A673 (cell line): ENCODE measurements at places on chromosomes 5 and 9. TPM values are rescaled to one million over a fixed set of nuclear protein-coding genes. Genes with fewer than 3 reads are reported as not detected.
A peak's percentile ranks its signal among the peaks of the same experiment; 100 is the strongest.

- DNase-seq = peak; percentile 49
- no peaks in the 10 kb centered on the region for H3K27me3 ChIP-seq
- H3K4me1 ChIP-seq = peaks cover 43% of the 10 kb centered on the region
- no peak overlapping the region for H3K4me3 ChIP-seq
- no peak overlapping the region for H3K27ac ChIP-seq
Observed at GRCh38 chr5:14190194-14191164, 47.3 kb downstream of the TRIO start.

DNA sequence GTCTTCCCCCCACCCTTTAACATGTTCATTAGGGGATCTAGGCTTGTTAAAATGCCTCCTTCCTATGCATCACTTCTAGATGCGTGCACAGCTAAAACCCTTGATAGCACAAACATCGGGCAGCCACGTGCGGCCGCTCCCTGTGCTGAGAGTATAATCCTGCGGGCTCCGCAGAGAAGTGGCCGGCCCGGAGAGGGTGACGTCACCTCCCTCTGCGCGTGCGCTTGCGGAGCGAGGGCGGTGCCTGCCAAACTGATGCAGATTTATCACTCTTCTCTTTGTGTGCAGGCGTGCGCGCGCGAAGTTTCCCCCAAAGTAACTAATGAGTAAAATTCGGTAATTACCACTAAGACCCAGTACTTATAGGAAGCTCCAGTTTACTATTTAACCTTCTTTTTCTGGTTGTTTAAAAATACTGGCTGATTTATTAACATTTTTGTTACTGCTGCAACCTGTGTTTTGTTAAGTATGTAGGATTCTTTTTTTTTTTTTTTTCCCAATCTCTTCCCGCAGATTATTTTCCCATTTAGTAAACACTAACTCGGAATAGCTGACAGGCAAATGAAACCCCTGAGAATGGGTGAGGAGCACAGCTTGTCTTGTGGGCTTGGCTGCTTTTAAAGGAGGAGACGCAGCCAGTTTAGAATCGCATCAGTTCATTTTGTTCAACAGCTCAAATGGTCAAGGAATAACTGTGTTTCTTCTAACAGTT is 121.6 kb downstream of the TRIO start:
- H3K4me3 ChIP-seq = peak overlapping the region; percentile 40
- no peaks in the 10 kb centered on the region for H3K27me3 ChIP-seq
- peak overlapping the region; percentile 78 for H3K27ac ChIP-seq
- peak; percentile 97 for DNase-seq

GRCh38 chr5:95649842-95650620 is 3.5 kb downstream of the RFESD start:
- H3K27ac ChIP-seq = no peak overlapping the region
- DNase-seq = no peak
- H3K36me3 ChIP-seq = no peaks in the 10 kb centered on the region
- no peaks in the 10 kb centered on the region for H3K4me1 ChIP-seq
- no peaks in the 10 kb centered on the region for H3K27me3 ChIP-seq

DNA sequence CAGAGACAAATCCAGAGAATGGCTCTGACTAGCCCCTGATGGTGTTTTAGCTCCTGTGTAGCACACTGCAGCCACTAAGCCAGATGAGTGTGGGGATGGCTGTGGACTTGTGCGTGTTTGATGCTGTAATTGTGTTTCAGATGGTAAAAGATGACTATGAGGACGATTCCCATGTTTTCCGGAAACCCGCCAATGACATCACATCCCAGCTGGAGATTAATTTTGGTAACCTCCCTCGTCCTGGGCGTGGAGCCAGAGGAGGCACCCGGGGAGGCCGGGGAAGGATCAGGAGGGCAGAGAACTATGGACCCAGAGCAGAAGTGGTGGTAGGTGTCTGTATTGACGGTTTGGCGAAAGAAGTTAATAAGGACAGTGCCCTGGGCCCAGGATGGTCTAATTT is 38.0 kb downstream of the HABP4 start:
- peaks cover 7% of the 10 kb centered on the region for H3K36me3 ChIP-seq
- H3K4me3 ChIP-seq = no peak overlapping the region

DNA sequence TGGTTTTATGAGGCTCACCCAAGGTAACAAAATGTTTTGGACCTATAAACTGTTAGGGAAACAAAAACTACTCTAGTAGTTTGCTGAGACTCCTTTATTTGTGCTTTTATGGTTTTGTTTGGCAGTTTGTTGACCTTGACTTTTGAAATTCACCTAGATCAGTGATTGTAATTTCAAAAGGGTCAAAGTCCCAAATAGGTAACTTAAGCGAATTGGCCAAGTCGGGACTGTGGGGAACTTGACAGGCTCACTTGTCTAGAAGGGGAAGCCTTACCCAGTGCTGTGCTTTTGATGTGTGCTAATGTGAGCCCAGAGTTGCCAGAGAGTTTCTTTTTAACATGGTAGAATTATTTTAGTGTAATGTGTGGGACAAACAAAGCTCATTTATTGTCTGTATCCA is 87.2 kb upstream of the SGCD start:
- H3K4me1 ChIP-seq = no peaks in the 10 kb centered on the region
- no peaks in the 10 kb centered on the region for H3K27me3 ChIP-seq
- no peak overlapping the region for H3K27ac ChIP-seq
- DNase-seq = no peak
- H3K36me3 ChIP-seq = no peaks in the 10 kb centered on the region

DNA sequence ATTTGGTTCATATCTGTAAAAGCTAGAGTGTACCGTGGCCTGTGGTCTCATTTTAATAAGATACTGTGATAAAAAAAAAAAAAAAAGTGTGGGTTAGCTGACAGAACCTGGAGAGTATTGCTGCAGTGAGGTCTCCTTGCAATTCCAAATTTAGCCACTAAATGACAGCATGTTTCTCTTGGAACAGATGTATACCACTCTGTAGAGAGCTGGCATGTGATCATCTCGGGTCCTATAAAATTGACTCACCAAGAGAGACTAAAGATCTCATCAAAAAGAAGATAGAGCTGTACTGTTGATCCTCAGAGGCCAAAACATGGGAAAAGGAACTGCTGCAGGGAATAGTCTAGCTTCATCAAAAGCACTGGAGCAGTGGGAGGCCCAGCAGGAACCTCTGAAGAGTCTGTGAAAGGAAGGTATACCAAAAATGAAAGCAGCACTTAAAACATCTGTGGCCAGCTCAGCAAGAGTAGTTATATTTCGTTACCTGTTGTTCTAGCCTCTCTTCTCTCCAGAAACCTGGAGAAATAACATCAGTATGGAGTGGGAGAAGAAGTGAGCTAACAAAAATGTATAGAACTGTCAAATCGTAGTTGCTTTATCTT is 826.8 kb downstream of the EFNA5 start:
- no peaks in the 10 kb centered on the region for H3K36me3 ChIP-seq
- H3K4me3 ChIP-seq = no peak overlapping the region
- peak; percentile 67 for DNase-seq
- no peak overlapping the region for H3K27ac ChIP-seq

GRCh38 chr5:68433526-68433922 is 218.0 kb downstream of the PIK3R1 start:
- H3K4me3 ChIP-seq = no peak overlapping the region
- no peak overlapping the region for H3K27ac ChIP-seq
- no peaks in the 10 kb centered on the region for H3K27me3 ChIP-seq
- DNase-seq = no peak

- H3K36me3 ChIP-seq = no peaks in the 10 kb centered on the region
- no peak overlapping the region for H3K27ac ChIP-seq
- H3K27me3 ChIP-seq = no peaks in the 10 kb centered on the region
- H3K4me3 ChIP-seq = no peak overlapping the region
Observed at GRCh38 chr5:60586307-60586901, 113.6 kb downstream of the DEPDC1B start.

DNA sequence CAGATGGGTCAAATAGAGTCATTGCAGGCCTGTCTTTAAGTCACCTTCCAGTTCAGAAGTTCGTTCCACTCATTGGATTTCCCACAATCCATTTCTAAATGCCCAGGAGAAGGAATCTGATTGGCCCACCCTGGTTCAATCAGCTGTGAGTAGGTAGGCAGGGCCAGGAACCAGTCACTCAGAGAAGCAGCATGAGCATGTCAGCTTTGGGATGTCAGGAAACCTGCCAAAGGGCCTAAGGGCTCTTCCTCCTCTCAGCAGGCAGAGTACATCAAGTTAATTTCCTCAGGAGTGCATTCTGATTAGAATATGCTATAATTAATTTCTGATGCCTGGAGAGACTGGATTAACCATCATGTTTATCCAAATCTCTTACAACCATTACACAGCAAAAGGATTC is 412.9 kb upstream of the CCNH start:
- H3K4me3 ChIP-seq = no peak overlapping the region
- H3K27ac ChIP-seq = no peak overlapping the region
- H3K27me3 ChIP-seq = no peaks in the 10 kb centered on the region
- H3K36me3 ChIP-seq = no peaks in the 10 kb centered on the region
- no peaks in the 10 kb centered on the region for H3K4me1 ChIP-seq

- peak overlapping the region; percentile 39 for H3K4me3 ChIP-seq
- H3K36me3 ChIP-seq = no peaks in the 10 kb centered on the region
- peak; percentile 35 for DNase-seq
- peaks cover 19% of the 10 kb centered on the region for H3K4me1 ChIP-seq
Observed at GRCh38 chr9:124477211-124477647, 27.0 kb downstream of the ADGRD2 start.

DNA sequence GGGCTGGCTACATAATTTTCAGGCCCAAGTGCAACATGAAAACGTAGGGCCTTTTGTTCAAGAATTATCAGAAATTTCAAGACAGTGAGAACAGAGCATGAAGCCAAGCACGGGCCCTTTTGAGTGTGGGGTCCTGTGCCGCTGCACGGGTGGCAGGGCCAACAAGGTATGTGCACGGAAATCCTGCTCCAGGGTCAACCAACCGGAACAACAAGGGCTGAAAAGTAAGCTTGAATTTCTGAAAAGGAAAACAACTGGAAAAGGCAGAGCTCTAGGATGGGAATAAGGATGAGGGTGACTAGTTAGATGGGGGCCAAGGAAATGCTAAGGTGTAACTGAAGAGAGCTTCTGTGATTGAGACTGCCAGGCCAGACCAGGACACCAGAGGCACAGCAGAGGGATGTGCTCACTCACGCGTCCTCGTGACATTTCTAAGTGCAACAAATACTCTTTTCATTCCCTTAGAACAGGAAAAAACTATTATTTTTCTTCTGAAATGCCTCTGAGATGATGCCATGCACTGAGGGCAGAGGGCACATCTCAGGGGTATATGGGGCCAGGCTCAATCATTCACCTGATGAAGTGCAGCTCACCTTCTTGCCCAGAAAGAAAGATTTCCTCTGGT is 80.6 kb upstream of the LRRTM2 start:
- H3K27ac ChIP-seq = no peak overlapping the region
- DNase-seq = no peak
- H3K4me3 ChIP-seq = no peak overlapping the region
- no peaks in the 10 kb centered on the region for H3K27me3 ChIP-seq

- H3K27me3 ChIP-seq = peaks cover 26% of the 10 kb centered on the region
- DNase-seq = no peak
- H3K4me3 ChIP-seq = no peak overlapping the region
- no peaks in the 10 kb centered on the region for H3K36me3 ChIP-seq
- no peak overlapping the region for H3K27ac ChIP-seq
Observed at GRCh38 chr9:100674419-100675122, 96.7 kb downstream of the CAVIN4 start.

DNA sequence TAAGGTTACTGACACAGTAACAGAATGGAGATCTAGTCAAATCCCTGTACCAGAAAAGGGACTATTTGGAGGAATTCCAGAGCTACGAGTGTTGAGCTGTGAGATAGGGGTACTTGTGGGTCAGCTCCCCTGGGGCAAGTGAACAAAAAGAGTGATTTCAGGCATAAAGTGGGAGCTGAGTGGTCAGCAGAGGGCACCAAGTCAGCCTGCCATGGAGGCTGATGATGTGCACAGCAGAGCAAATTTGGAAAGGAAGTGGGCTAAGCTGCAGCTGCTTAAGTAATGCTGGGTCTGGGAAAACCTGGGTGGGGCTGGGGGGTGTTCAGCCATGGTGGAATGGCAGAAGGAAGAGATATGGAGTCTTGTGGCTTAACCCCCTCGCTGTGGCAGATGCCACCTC is 327.9 kb downstream of the NTRK2 start:
- no peaks in the 10 kb centered on the region for H3K36me3 ChIP-seq
- H3K4me3 ChIP-seq = no peak overlapping the region
- no peak overlapping the region for H3K27ac ChIP-seq
- no peak for DNase-seq
- H3K4me1 ChIP-seq = no peaks in the 10 kb centered on the region

- no peak for DNase-seq
- no peaks in the 10 kb centered on the region for H3K4me1 ChIP-seq
- H3K27ac ChIP-seq = no peak overlapping the region
- no peaks in the 10 kb centered on the region for H3K27me3 ChIP-seq
Observed at GRCh38 chr9:18384066-18384465, 89.9 kb upstream of the ADAMTSL1 start.

DNA sequence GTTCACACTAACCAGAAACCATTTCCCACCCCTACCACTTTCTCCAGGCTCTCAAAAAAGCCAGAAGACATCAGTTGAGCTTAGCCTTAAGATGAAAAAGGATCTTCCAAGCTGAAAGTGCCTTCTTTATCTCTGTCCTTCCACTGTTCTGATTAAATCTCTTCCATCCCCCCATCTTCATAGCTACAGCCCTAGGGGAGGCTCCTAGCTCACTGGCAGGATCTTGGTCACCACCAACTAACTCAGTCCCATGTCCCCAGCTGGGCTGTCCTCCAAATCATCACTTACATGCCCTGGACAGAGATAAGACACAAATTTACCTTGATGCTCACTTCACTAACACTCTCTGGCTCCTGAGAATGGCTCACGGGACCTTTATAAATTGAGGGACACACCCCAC is 14.3 kb downstream of the LCP2 start:
- H3K4me1 ChIP-seq = no peaks in the 10 kb centered on the region
- H3K36me3 ChIP-seq = no peaks in the 10 kb centered on the region
- no peak overlapping the region for H3K4me3 ChIP-seq
- no peak overlapping the region for H3K27ac ChIP-seq
- H3K27me3 ChIP-seq = no peaks in the 10 kb centered on the region
- no peak for DNase-seq

DNA sequence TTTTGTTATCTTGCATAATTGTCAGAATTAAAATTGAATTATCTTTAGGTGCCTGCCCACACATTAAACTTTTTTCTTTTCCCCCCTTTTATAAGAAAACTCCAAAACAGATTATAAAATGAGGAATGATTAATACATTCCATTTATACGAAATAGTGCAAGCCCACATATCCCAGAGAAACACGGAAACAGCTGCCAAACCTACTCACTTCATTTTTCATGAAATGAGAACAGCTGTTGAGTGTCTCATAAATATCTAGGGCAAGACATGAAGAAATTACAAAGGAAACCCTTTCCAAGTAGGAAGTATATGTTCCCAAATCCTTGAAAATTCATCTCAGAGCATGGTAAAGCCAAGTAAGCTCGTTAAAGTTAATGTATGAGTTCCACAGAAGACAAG is 459.4 kb upstream of the NMUR2 start:
- no peak for DNase-seq
- H3K27me3 ChIP-seq = no peaks in the 10 kb centered on the region
- H3K36me3 ChIP-seq = no peaks in the 10 kb centered on the region
- no peaks in the 10 kb centered on the region for H3K4me1 ChIP-seq
- no peak overlapping the region for H3K4me3 ChIP-seq
- H3K27ac ChIP-seq = no peak overlapping the region

ENTREP1 gene
- total RNA-seq = not detected in 2 replicates

PKD2L2 gene
- total RNA-seq = not detected in 2 replicates

ANKRD20A1 gene
- not detected in 2 replicates for total RNA-seq

PCDHGB4 gene
- 2.5 and 3.3 TPM in 2 replicates for total RNA-seq

MAMDC2 gene
- not detected in 2 replicates for total RNA-seq

TGFBI gene
- 108 and 115 TPM in 2 replicates for total RNA-seq

SRP19 gene
- total RNA-seq = 72.4 and 73.9 TPM in 2 replicates

SCAMP1 gene
- total RNA-seq = 28.7 and 30.2 TPM in 2 replicates

PCDHA7 gene
- total RNA-seq = 2.6 and 3.8 TPM in 2 replicates

ODF2 gene
- total RNA-seq = 80.6 and 83.1 TPM in 2 replicates
